ENCODE measurements at places on chromosomes 6 and 20.

- DNase-seq: no peak
Measured at GRCh38 chr6:85172161-85172560, 277.7 kb upstream of the NT5E start.

GRCh38 chr20:36311854-36312723 is 6.0 kb downstream of the DLGAP4 start:
- DNase-seq: no peak

GRCh38 chr20:48026981-48027592 is 241.8 kb upstream of the SULF2 start:
- DNase-seq: no peak

DNA sequence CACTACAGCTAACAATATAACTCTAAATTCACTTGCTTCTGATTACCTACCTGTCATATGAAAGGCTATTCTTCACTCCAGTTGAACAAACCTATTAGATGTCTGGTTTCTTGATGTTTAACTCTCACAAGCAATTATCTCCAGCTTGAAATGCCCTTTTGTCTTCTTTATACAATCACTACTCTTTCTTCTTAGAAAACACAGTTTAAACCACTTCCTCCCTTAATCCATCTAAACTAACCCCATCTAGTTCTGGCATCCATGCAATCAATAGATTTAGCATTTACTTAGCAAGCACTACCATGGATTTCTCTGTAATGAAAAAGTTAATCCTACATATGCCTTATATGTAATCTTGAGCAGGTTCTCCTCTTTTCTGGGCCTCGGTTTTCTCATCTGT is 127.3 kb downstream of the ATXN1 start:
- DNase-seq: no peak

- no peak for DNase-seq
Measured at GRCh38 chr20:36506253-36506652, 35.1 kb upstream of the MYL9 start.

GRCh38 chr20:1493536-1493935 is 2.3 kb upstream of the SIRPB2 start:
- DNase-seq: no peak

DNA sequence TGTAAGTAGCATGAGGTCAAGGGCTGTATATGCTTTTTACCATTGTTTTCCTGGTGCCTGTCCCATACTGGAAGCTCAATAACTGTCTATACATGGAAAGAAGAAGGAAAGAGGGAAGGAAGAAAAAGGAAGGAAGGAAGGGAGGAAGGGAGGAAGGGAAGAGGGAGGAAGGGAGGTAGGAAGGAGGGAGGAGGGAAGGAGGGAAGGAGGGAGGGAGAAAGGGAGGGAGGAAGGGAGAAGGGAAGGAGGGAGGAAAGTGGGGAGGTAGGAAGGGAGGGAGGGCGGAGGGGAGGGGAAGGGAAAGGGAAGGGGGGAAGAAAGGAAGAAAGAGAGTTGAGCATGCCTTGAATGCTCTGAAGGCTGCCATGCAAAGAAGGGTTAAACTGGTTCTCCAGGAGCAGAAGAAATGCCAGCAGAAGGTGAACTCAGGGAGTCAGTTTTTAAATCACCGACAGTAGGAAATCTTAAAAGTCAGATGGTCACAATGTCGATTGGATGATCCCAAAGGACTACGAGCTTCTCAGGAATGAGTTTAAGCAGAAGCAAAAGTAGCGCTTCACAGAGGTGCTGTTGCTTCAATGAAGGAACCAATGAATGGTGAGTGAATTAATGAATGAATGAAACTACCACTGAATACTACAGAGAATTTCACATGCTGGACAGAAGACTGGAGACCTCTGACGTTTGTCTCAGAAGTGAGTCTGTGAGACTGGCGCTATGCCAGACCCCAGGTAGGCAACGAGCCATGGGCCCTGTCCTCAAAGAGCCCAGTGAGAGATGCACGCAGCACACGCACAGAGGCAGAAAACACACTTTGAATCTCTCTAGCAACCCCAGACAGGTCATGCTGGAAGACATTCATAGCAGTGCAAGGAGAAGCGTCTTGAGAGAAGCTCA is 117.6 kb downstream of the MRPL14 start:
- no peak for DNase-seq

DNA sequence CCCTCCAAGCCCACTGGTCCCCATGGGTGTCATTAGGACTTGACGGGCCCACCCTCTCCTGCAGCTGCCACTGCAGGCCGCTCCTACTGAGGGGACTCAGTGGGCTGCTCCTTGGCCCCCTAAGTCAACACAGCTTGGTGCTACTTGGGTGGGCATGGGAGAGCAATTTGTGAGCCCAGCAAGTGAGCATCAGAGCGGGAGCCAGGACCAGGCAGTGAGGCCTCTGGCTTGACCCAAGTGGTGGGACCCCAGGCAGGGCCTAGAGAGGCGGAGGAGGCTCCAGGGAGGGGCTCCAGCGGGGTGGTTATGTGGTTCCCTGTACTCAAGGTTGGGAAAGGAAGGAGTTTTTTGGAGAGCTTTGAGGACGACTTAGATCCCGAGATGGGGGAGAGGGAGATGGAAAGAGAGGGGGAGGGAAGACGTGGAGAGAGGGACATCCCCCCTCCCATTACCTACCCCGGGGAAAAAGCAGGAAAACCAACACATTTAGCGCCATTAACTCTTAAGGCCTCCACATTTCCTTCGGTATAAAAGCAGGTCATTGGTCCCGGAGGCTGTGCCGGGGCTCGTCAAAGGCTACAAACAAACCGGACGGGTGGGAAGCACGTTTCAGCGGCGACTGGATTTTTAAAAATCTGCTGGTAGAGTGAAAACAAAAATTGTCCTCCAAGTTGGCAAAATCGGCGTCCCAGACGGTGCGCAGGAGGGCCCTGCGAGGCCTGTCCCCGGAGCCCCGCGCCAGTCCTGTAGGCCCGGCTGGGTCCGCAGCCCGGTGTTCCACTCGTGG is 8.8 kb downstream of the FOXC1 start:
- no peak for DNase-seq
